ENCODE measurements at places on chromosomes 6 and 20.

DNA sequence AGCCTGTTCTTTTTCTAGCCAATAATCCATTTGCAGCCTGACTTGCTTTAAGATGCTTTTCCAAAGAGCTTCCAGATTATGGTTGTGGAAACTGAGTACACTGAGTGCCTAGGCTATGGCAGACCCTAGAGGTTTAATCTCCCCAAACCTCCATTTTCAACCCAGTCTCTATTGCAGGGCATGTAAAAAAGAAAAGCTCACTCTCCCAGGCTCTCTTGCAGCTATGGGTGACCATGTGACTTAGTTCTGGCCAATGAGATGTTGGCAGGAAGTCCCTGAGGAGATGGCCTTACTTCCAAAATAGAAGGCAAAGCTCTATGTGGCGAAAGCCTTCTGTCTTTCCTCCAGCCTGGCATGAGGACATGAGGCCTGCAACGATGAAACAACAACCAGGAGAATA lies 3.8 kb downstream of the PDRG1 start:
- no peak for DNase-seq

DNA sequence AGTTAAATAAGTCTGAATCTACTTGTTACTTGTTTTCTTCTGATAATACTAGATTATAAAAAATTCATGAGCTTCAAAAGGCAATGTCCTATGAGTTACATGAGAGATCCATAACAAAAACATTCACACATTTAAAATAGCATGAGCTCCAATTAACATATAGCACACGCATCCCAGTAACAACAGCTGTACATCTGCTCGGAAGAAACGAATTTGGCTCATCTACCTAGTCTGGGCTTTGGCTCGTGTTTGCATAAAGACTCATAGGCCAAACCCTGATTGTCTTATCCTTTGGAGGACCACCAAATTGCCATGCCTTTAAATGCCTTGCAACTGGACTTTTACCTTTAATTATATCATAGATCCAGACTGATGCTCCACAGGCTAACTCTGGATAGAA lies 259.7 kb upstream of the CHD6 start:
- DNase-seq, result no peak

DNA sequence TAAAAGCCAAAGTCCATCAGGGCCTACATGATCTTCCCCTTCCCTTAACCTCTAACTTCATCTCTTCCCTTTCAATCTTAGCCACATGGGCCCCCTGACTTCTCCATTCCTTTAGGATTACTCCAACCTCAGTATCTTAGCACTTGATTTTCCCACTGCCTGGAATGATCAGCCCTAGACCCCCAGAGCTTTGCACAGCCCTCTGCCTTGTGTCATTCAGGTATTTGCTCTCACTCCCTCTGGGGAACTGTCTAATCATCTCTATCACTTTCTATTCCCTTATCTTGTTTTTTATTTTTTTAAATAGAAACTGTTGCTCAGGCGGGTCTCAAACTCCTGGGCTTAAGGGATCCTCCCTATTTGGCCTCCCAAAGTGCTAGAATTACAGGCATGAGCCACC lies 13.3 kb upstream of the ZNFX1 start:
- DNase-seq, result no peak

- no peak for DNase-seq
Observed at GRCh38 chr6:87444362-87444761, 28.4 kb upstream of the SLC35A1 start.

DNA sequence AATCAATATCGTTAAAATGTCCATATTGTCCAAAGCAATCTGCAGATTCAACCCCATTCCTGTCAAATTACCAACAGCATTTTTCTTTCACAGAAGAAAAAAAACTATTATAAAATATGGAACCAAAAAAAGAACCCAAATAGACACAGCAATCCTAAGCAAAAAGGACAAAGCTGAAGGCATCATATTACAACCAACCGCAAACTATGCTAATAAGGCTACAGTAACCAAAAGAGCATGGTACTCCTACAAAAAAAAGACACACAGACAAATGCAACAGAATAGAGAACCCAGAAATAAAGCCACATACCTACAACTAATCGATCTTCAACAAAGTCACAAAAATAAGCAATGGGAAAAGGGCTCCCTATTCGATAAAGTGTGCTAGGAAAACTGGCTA lies 49.2 kb downstream of the RNGTT start:
- DNase-seq, result no peak

DNA sequence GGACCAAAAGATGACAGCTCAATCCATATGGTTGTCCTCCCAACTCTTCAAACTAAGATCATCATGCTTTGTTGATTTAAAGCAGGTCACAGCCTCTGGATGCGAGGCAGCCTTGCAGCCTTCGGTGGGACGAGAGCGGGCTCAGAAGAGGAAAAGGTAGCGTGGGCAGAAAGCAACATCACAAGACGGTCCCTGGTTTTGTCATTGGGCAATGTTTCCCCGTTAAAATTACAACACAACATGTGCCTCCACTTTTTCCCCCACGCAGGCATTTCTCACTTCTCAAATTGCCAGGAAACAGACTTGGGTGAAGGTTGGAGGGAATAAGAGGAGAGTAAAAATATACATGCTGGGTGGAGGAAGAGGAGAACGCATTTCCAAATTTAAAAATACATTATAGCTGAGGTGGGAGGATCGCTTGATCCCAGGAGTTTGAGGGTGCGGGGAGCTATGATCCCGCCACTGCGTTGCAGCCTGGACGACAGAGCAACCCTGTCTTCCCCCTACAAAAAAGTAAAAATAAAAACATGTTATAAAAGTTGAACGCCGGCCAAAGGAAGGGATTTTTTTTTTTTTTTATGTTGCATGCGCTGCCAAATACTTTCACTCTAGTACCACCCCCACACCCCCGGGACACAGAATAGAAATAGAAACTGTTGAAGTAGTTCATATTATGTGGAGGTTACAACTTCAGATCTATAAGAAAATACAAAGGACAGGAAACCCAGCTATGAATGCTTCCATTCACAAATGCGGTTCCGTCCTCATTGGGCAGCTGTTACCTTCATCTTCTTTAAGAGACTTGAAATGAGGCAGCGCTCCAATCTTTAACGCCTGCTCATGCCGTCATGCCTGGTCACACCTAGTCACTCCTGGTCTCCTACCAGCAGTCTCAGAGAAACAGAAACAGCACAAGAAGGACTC lies 13.9 kb upstream of the NAA20 start:
- no peak for DNase-seq

- no peak for DNase-seq
Observed at GRCh38 chr20:59864726-59865125, 68.7 kb downstream of the SYCP2 start.

DNA sequence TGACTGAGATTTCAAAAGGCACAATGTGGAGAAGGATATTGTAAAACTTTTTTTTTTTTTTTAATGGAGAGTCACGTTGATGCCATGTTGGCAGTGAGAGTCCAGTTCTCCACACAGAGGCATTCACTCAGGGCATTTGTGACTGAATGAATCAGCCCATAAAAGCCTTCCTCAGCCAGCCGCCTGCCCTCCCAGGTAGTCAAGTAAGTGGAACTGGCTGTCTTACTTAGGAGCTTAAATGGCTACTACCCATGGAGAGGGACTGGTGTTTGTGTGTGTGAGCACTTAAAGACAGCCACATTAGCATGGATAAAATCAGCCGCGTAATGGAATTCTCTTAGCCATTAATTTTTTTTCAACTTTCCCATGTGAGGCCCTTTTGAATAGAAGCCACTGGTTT lies 12.6 kb downstream of the AAR2 start:
- DNase-seq, result no peak

GRCh38 chr20:32907886-32908285 lies 49.2 kb downstream of the EFCAB8 start:
- no peak for DNase-seq

DNA sequence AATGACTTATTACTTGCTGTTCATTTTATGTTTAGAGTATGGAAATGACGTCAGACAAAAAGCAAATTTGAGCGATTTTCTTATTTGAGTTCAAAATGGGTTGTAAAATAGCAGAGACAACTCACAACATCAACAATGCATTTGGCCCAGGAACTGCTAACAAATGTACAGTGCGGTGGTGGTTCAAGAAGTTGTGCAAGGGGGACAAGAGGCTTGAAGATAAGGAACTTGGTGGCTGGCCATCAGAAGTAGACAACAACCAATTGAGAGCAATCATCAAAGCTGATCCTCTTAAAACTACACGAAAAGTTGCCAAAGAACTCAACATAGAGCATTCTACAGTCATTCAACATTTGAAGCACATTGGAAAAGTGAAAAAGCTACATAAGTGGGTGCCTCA lies 43.8 kb downstream of the REV3L start:
- DNase-seq, result no peak

DNA sequence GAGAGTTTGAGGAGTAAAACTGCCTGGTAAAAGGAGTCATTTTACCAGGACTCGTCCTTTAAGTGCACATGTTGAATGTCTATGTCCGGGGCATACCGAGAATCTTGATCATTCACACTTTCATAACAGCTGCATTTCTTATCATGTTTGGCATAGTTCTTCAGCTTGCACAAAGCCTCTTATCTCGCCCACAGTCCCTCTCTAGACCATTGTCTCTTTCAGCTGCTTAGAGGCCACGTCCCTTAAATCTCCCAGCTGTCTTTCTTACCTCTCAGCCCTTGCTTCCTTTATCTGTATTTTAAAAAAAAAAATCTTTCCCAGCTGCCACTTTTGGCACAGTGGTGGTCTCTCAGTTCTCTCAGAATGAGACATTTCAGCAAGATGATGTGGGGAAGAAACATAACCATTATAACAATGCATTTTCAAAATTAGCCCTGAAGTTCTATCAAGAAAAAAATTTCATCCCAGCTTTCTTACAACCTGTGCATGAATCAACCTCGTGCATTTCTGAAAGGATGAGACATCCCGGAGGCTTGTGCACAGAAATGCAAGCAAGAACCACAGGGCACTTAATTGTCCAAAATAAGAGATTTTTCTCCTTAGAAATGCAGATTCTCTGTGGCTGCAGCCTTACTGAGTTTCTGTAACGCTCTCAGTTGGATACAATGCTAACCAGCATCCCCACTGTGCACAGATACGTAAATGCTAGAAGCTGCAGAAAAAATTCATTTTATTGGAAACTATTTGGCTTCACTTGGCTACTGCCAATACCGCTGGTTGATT lies 24.2 kb downstream of the RBM24 start:
- DNase-seq, result no peak

GRCh38 chr6:108651340-108652227 lies 90.9 kb downstream of the FOXO3 start:
- no peak for DNase-seq

DNA sequence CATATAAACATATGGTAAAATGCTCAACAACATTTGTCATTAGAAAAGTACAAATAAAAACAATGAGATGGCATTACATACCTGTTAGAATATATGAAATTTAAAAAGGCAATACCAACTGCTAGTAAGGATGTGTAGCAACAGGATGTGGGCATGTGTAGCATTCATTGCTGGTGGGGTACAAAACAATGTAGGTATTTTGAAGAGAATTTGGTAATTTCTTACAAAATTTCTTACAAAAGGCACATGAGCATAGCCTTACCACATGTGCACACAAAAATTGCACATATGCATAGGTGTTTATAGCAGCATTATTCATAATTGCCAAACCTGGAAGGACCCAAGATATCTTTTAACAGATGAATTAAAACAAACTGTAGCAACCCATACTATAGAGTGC lies 1355.1 kb upstream of the CITED2 start:
- no peak for DNase-seq

GRCh38 chr6:105212587-105212986 lies 32.8 kb upstream of the POPDC3 start:
- DNase-seq, result no peak

- DNase-seq, result no peak
Observed at GRCh38 chr6:169832247-169832948, 81.0 kb downstream of the ERMARD start.

DNA sequence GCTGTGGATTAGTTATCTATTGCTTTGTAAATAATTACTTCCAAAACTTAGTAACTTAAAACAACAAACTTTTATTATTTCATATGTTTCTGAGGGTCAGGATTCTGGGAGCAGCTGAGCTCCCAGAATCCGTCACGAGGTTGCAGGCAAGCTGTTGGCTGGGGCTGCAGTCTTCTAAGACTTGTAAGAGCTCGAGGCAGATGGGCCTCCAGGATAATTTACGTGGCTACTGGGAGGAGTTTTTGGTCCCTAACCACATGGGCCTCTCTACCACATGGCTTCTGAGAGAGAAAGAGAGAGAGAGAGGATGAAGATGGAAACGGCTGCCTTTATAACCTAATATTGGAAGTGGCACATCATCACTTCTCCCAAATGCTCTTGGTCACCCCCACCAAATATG lies 64.9 kb upstream of the SULF2 start:
- DNase-seq, result no peak

DNA sequence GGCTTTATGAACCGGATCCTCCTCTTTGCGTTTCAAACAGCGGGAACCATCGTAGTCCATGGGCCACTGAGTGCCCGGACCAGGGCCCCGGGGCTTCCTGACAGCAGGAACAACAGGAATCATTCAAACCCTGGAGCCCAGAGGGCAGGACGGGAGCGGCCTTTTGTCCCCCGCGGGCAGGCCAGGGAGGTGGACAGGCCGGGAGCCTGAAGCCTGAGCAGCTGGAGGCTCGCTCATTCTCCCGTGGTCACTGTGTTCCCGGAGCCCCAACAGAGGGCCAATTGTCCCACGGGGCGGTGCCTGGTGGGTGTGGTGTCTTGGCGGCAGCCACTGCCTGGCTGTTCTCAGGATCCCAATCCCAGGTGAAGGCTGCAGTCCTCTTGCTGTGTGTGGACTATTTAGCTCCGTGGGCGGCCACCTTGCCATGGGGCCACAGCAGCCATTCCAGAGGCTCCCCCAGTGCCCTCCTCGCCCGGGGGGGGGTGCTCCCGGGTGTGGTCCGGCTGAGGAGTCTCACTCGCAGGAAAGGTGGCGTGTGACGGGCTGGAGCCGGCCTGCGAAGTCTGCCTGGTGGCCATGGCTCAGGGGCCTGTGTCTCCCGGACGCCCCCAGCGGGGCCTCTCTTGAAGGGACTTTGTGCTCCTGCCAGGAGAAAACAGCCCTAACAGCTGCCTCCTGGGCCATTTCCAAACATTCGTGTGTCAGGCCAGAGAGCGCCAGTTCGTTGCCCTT lies 77.2 kb upstream of the BHLHE23 start:
- DNase-seq, result no peak

GRCh38 chr6:163983679-163984078 lies 569.2 kb downstream of the QKI start:
- no peak for DNase-seq

DNA sequence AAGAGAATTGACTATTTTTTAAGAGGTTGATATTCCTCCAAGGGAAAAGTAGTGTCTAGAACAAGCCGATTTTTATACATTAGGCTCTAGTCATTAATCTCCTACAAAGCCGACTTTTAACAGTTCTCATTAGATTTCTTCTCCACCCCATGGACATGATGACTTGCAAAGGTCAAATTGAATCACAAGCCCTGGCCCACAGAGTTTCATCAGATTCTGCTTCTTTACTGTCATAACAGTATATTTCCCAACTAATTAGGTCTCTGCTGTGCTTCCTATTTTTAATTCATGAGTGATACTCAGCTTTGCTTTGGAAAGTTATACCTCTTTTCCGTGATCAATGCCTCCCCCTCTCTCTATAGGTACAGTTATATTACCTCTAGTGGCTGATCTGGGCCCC lies 90.6 kb upstream of the ADGRB3 start:
- DNase-seq, result no peak

GRCh38 chr20:10522328-10522727 lies 87.2 kb downstream of the SLX4IP start:
- no peak for DNase-seq

Data from epithelial cell of prostate (primary cell).